ENCODE measurements at places on chromosomes 11 and 22.
A peak's percentile ranks its signal among the peaks of the same experiment; 100 is the strongest.

- ATAC-seq: peak; percentile 89
Measured at GRCh38 chr11:128290106-128290840, 297.1 kb downstream of the ETS1 start.

GRCh38 chr11:19332476-19332875, 91.7 kb upstream of the E2F8 start:
- ATAC-seq: no peak

DNA sequence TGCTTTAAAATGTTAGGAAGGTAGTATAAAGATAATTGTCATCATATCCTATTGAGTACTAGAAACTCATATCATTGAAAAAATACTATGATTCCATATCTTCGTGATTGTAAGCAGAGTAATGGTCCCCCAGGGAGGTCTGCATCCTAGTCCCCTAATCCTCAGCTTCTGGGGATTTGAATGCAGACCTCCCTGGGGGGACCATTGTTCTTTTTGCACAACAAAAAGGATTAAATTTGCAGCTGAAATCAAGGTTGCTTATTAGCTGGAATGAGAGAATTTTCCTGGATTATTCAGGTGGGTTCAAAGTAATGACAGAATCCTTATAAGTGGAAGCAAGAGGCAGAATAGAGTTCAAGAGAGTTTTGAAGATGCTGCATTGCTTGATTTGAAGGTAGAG, 26.1 kb upstream of the MS4A6A start:
- no peak for ATAC-seq

- ATAC-seq: no peak
Measured at GRCh38 chr11:75553889-75554257, 8.2 kb upstream of the SERPINH1 start.

GRCh38 chr11:132540581-132540980, 991.7 kb downstream of the OPCML start:
- no peak for ATAC-seq

- ATAC-seq: no peak
Measured at GRCh38 chr11:31869986-31870385, 58.9 kb upstream of the PAX6 start.

DNA sequence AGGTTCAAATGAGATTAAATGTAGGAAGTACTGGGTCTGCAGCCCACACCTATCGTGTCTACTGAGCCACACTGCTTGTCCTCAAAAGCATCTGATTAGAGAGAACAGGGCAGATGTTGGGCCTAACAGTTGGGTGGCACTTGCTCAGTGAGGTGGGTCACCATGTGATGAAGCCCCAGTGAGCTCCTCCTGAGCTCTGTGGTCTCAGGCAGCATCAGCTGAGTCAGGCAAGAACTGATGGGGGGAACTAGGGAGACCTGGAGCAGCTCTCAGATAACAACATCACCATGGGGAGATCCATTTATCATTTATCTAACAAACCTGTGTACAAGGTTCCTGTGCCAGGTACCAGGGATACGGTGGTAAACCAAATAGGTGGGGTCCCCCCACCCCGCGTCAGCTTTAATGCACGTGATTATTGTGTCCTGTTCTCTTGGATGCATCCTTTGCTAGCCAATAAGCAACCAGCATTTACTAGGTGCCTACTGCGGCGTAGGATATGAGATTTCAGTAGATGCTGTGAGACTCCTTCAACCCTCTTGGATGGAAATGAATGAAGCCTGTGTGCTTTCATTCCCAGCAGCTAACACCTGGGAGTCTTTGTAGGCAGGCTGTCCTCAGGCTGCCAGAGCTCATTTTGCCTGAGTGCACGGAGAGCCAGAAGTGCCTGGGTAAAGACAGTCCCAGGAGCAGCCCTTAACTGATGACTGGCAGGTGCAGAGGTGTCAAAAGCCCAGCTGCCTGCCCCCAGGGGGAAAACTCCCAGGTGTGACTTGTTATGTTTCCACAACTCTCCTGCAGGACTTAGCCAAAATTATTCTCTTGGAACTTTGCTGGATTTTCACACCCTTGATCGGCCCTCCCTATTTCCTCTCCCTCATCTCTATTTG, 73.6 kb upstream of the NARS2 start:
- no peak for ATAC-seq

DNA sequence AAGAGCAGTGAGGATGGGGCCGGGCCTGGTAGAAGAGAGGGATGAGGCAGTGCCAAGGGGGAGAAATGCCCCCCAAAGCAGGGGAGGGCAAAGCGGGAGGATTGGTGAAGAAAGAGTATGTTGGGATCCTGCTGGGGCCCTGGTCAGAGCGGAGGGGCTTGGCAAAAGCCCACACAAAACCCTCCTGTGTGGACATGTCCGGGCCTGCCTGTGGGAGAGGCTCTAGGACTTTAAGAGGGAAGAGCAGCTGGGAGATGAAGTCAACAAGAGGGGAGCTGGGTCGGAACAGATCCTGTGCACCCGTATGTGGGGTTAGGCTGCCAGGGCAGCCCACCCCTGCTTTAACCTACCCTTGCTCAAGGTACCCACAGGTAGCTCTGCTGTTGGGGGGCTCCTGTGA, 25.8 kb downstream of the ART5 start:
- ATAC-seq: no peak

- no peak for ATAC-seq
Measured at GRCh38 chr11:21446939-21447590, 745.8 kb upstream of the ANO5 start.

GRCh38 chr11:64007160-64007628, 21.0 kb downstream of the OTUB1 start:
- ATAC-seq: no peak

All from stimulated activated memory B cell treated with anti-CD40 and anti-IgM and Interleukin-4, amounts not matched to agents 10 μg/mL and 1 μg/mL and 100 μg/mL, for 72 hours (primary cell).